ENCODE measurements at places on chromosomes 6 and 20. TPM values are rescaled to one million over a fixed set of nuclear protein-coding genes. Genes with fewer than 3 reads are reported as not detected.

- DNase-seq = no peak
Observed at GRCh38 chr20:43731927-43732326, 5.1 kb upstream of the GTSF1L start.

DNA sequence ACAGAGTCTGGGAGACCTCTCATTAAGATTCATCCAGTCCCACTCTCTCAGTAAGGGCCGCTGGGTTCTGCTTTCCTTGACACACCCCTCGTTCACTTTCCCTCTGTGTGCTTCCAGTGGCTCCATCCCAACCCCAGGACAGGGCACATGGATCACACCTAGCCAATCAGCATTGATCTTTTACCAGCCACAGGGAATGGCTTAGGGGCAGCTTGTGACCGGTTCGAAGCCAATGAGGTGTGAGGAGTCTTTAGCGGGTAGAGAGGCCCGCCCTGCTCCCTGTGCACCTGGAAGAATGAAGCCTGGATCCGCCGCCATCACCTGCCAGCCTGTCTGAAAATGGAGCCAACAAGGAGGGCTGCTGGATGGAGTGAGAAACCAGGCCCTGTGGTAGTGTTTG lies 35.2 kb upstream of the OVOL2 start:
- DNase-seq = no peak

DNA sequence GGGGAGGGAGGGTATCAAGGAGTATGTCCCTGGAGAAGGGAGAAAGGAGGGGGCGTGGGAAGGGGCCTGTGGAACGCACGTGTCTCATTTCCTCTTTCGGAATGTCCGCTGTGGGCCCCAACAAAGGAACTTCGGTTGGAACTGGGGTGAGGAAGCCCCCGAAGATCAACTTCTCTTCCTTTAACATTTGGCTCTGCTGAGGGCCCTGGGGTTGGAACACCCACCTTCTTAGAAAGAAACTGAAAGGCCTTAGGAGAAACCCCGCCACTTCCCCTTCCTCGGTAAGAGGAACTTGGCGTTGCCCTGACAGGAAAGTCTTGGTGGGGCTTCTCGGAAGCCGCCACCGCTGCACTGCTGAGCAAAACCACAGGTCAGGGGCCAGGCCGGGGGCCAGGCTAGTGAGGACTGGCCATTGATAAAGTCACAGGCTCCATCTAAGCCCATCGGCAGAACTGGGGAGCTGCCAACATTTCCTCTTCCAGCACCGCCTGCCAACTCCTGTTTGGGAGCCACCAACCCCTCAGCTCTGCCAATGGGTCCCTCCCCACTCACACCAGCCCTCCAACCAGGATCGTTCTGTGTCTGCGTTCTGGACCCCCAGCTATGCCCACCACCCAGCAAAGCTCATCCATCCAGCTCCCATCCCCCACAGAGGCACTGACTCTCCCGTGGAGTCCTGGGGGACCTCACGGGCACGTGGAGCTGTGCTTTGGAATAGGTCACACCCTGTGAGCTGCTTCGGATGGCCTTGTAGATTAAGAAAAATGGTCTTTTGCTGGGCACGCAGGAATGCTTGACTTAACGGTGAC lies 44.8 kb downstream of the FGD2 start:
- no peak for DNase-seq

Gene TRIM15
- total RNA-seq = not detected

Gene SLC22A2
- total RNA-seq = not detected

Gene NKAIN2
- 0.45 TPM for total RNA-seq
